ENCODE measurements at places on chromosomes 2 and 18.

DNA sequence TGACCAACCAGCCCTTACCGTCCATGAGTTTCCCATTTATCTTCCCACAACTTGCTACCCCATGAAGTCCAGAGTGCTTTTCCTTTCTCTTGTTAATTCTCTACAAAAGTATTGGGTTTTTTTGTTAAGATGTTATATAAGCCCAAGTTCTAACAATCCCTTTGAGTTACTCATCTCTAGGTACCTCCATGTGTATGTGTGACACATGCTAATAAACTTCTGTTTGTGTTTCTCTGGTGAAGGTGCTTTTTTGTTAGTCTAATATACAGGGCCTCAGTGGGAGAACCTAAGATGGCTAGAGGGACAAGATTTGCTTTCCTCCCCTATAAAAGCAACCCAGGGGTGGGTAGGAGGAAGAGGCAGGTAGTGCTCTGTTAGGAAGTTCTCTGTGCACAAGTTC, 31.8 kb upstream of the RMDN2 start:
- no peak for DNase-seq

DNA sequence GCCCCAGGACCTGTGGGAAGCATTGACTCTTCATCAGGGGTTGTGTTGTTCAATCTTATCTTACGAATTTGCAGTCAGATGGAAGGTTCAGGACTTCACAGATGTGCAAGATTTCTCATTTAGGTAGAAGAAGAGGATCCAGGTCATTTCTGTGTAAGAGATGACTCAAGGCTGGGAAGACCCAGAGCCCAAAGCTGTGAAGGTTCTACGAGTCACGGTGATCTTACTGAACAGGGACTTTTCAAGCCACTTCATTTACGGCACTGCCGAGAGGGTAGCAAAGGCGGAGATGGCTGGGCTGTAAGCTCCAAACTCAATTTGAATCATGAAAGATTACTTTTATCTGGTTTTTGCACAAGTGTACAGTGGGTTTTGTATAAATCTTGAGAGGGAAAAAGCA, 228.0 kb upstream of the MEX3C start:
- DNase-seq = no peak

DNA sequence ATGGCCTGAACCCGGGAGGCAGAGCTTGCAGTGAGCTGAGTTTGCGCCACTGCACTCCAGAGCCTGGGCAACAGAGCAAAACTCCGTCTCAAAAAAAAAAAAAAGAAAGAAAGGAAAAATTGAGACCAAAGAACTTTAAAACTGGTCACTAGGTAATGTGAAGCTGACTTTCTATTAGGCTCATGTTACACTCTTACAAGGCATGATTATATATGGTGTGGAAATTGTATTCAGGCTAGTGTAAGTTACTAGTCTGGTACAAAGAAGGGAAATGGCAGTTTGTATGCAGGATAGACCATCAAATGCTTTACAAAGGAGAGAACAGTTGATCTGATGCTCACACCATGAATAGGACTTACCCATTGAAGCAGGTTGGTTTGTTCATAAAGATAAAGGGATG, 35.4 kb upstream of the ARMC9 start:
- DNase-seq = no peak

DNA sequence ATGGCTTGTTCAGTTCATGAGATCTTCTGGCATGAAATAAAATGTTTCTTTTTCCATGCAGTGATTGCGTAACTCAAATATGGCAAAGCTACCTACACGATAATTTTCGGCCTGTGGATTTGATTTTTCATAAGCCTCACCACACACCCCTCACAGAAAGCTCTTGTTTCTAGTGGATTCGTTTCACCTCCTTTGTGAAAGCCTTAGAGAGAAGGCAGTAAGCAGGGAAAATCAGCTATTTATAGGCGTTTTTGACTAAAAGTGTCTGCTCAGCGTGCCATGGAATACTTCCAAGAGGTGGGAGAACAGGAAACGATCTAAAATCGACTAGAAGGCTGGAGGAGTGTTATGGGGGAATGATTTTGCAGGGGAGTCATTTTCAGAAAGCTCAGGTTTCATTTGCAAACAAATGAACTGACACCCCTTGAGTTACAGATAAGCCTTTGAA, 417.9 kb downstream of the TGIF1 start:
- no peak for DNase-seq

DNA sequence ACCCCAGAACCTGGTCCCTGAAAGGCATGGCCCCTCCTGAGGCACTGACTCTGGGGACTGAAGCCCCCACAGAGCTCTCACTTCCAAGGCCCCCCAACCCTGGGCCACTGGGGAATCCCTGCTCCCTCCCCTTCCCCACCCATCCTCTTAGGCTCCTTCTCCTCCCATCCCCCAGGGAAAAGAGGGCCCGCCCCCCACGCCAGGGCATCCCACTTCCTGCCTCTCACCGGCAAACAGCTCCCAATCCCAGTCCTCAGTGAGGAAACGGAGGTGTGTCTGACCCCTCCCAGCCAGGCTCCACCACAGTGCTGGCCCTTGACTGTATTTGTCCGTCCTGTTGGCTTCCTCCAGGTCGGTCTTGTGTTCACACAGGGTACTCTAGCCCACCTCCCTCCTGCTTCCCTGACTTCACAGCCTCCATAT, 35.0 kb upstream of the PTMA start:
- no peak for DNase-seq

DNA sequence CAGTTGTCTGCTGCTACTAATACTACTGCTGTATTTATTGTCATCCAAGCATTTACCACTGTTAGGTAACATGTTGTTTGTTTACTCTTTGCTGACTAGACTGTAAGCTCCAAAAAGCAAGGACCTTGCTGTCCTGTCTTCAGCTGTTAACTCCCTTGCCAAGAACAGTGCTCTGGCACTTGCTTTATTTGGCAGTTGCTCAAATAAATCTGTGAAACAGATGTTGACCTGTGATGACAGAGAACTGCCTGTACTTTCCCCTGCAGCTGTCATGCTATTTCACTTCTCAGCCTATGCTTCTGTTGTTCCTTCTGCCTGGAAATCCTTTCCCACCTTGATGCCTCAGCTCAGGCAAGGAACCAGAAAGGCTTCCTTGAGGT, 181.2 kb downstream of the ATAD2B start:
- peak; percentile 12 for DNase-seq

DNA sequence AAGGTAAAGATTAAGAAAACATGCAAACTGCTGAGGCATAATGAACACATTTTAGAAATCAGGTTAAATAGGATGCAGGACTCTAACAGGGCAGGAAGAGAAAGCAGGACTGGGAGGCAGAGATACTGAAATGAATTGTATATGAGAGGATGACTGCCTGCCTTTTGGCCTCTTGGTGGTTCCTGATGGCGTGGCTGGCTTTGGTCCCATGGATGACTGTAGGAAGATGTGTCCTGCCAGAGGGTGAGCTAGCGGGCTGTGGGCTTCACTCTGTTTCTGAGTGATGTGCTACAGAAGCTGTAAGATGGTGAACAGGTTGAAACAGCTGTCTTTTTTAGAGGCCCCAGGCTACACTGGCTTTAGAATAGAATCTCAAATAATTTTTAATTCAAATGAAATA, 517.0 kb downstream of the SLC4A3 start:
- DNase-seq = no peak

DNA sequence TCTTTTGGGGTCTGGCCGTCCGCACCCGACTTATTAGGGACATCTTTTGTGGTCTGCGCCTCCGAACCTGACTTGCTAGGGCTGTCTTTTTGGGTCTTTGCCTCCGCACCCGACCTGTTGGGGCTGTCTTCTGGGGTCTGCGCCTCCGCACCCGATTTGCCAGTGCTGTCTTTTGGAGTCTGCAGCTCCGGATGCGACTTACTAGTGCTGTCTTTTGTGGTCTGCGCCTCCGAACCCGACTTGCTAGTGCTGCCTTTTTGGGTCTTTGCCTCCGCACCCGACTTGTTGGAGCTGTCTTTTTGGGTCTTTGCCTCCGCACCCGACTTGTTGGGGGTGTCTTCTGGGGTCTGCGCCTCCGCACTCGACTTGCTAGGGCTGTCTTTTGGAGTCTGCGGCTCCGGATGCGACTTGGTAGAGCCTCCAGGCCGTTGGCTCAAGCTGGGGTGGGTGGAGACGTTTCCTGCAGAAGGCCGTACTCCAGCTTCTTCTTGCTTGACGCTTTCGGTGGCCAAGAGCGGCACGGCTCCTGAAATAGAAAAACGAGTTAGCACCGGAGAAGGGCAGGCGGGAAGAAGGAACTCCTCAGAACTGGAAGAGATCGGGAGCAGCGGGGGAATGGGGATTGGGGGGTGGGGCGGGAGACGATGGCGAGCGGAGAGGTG, 498 bp downstream of the TGOLN2 start:
- peak; percentile 29 for DNase-seq

- DNase-seq = no peak
Measured at GRCh38 chr18:35484034-35484433, 13.7 kb downstream of the INO80C start.

GRCh38 chr18:3225588-3225987, 5.8 kb upstream of the MYOM1 start:
- DNase-seq = no peak

GRCh38 chr2:215454519-215455246, 18.8 kb upstream of the FN1 start:
- peak; percentile 48 for DNase-seq

- DNase-seq = no peak
Measured at GRCh38 chr18:23972453-23972852, 42.1 kb upstream of the TTC39C start.

DNA sequence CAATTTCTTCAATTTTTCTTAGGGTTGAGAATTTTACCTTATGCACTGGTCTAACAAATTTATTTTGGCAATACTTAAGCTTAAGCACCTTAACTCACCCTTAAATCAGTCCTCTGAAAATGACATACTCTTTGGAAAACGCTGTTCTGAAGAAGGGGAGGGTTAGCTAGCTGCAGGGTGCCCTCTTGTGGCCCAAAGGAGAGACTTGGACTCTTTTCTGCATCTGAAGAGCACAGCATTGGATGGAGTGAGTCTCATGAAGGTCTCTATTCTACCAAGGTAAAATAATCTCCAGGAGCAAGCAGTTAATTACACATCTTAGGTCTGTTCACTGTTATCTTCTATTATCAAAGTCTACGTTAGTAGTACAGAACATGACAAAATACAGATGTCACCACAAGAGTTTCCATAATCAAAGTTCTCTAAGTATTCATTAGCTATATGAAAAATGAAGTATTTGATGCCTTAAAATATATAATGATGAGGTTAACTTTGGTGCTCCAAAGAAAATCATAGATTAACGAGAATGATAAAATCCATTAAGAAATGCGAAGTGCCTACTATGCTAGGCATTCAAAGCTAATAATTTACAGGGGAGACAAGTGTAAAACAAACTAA, 24.4 kb downstream of the PUM2 start:
- peak; percentile 74 for DNase-seq

- no peak for DNase-seq
Measured at GRCh38 chr2:218812096-218812815, 19.3 kb downstream of the PRKAG3 start.

DNA sequence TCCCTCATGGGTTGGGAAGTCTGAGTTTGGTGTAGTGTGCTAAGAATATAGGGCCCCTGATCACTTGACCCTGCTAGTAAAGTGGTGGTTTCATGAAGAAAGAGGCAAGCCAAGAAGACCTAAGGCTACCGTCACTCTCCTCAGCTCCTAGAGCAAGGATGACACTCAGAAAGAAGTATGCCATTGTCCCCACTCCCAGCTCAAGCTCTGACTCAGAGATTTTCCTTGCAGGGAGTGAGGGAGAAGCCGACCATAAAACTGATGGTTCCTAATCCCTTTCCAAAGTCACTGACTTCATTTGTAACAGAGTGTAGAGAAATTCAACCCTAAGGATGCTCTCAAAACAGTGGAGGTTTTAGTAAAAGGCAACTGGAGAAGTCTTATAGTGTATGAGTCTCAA, 80.9 kb downstream of the ICA1L start:
- no peak for DNase-seq

Data from pons (tissue), 1 donor.